Prostate gland (tissue), 2 donors: ENCODE measurements at places on chromosomes 12 and 14. TPM values are rescaled to one million over a fixed set of nuclear protein-coding genes. Genes with fewer than 3 reads are reported as not detected.

Gene RIMKLB
- 72.4 TPM for total RNA-seq

DNA sequence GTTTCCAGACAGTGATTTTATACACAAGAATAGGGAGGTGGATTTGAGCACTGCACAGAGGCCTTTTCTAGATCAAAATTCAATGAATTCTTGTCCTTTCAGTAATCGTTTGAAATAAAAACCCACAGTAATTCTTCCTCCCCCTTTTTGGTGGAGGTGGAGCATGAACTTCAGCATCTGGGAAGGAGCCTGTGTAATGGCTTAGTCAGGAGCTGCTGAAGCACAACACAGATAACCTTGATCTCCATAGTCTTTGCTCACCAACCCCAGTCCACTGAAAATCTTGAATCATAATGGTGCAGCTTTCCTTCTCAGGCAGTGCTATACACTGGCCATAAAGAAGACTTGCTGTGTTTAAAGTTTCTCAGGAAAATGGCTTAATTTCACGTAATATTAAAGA, 6.4 kb upstream of the TBPL2 start:
- no peaks in the 10 kb centered on the region for H3K27me3 ChIP-seq
- no peaks in the 10 kb centered on the region for H3K36me3 ChIP-seq
- H3K27ac ChIP-seq = no peak overlapping the region
- no peaks in the 10 kb centered on the region for H3K4me1 ChIP-seq
- no peak overlapping the region for H3K4me3 ChIP-seq

Gene CPM
- 68.4 TPM for total RNA-seq

DNA sequence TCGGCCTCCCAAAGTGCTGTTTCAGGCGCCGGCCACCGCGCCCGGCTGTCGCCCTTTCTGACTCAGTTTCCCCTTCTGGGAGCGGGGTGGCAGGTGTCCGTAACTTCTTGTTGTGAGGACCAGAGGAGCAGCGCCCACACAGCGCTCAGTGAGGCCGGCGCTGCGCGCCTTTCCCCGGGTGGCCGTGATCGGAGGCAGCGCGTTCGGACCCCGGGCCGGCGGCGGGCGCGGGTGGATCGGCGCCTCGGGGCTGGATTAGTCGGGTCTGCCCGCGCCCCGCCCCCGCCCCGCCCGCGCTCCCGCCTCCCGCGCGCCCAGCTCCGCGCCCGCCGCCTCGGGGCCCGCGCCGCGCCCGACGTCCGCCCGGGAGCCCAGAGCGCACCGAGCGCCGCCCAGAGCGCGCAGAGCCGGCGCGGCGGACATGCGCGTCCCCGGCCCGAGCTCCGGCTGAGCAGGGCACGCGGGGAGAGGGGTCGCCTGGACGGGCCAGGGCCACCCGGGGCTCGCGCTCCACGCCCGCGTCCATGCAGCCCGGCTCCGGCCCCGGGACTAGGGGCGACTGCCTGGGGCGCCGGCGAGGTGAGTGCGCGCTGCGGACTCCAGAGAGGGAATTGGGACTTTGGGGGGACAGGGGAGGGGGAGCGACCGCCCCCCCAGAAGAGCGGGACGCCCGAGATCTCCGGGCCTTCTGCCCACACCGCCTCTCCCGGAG, 50.6 kb downstream of the LRCOL1 start:
- DNase-seq = peak; percentile 29
- H3K36me3 ChIP-seq = no peaks in the 10 kb centered on the region

GRCh38 chr12:76920172-76921099, 41.6 kb upstream of the CSRP2 start:
- no peak overlapping the region for H3K27ac ChIP-seq
- DNase-seq = no peak
- H3K4me3 ChIP-seq = no peak overlapping the region

Gene FAM222A
- 52.3 TPM for total RNA-seq

Gene FITM1
- not detected for total RNA-seq

DNA sequence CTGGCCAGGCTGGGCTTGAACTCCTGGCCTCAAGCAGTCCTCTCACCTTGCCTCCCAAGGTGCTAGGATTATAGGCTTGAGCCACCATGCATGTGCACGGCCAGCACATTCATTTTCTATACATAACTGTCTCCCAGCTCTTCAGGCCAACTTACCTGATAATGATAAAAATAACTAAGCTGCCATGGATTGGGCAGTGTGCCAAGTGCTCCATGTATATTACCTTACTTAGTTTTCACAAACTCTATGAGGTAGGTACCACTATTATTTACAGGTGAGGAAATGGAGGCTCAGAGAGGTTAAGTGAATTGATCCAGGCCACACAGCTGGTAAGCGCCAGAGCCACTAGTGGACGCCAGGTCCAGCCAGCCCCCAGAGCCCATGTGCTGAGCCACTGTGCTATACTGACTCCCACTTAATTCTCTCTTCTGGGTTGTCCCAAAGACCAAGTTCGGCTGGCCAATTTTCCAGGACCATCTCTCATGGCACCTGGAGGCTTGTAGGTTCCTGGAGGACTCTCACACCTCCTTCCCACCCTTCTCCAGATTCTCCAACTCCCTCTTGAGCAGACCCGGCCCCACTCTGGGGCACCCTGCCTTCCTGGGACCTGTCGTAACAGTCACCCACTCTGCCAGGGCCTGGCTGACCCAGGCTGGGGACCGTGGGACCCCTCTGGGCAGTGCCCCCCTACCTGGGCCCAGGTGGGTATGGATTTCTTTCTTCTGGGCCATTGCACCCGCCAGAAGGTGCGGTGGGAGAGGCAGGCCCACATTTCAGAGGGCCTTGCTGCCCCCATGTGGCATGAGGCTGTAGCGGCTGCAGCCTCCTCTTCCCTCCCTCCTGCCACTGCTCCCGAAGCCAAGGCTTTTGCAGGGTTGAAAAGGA, 30.2 kb upstream of the CIPC start:
- H3K4me1 ChIP-seq = peaks cover 3% of the 10 kb centered on the region
- peak overlapping the region; percentile 54 for H3K27ac ChIP-seq
- H3K4me3 ChIP-seq = no peak overlapping the region

DNA sequence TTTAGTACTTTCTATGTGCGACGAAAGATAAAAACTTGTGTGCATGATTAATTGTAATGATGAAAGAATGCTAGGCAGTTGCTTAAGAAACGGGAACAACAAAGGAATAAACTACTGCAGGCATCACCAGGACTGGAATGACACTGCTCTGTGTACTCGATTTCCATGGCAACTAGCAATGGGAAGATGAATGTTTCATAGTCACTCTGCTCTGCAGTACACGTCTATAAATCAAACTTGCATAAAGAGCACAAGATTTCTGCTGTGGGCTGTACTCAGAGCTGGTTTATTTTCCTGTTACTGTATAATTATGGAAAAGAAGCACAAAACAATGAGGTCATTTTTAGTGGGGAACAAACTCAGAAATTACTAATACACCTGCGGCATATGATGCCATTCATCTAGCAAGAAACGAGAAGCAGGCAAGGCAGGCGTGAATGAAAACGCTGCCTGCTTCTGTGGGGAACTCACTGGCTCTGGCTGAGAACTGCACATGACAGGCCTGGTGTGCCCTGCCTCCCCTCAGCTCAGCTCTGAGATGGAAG, 41.8 kb downstream of the EFCAB11 start:
- peaks cover 8% of the 10 kb centered on the region for H3K4me1 ChIP-seq
- H3K27ac ChIP-seq = no peak overlapping the region
- no peaks in the 10 kb centered on the region for H3K27me3 ChIP-seq

DNA sequence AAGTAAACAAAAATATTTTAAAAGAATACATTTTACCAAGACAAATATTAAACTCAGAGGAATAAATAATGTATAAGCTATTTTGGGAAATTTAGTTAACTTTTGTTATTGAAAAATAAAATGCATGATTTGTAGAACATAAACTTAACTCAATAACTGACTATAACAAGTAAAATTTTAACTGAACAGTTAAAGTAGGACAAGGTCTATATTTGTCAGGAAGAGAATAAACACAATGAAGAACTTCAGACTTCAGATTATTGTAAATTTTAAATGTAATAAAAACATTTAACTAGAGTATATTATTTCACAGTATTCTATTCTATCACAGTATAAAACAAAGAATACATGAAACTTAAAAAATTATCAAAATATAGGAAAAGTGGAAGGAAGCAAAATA, 948.8 kb upstream of the USP15 start:
- H3K27me3 ChIP-seq = no peaks in the 10 kb centered on the region
- H3K4me3 ChIP-seq = no peak overlapping the region
- no peak overlapping the region for H3K27ac ChIP-seq
- H3K4me1 ChIP-seq = no peaks in the 10 kb centered on the region
- DNase-seq = no peak

Gene PSME2
- 89.3 TPM for total RNA-seq

DNA sequence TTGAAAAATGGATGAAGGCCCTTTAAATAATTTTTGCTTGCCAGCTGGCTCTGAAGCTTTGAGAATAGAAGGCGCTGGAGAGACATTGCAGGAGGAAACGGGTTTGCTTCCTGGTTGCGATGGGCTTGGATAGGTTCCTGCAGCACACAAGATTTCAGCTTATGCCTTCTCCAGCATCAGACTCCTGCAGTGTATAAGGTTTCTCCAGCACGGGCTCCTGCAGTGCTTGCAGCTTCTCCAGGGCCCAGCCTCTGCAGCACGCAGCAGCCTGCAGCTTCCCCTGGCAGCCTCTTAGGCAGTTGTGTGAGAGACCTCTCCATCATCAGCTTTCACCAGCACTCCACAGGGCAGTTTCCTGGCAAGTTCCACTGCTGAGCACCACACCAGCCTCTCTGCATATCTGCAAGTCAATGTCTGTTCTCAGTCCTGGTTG, 78.7 kb upstream of the ZDHHC17 start:
- H3K27ac ChIP-seq = no peak overlapping the region
- H3K4me1 ChIP-seq = no peaks in the 10 kb centered on the region
- H3K27me3 ChIP-seq = no peaks in the 10 kb centered on the region
- no peak for DNase-seq

- peak overlapping the region; percentile 99 for H3K27ac ChIP-seq
- H3K4me1 ChIP-seq = no peaks in the 10 kb centered on the region
- H3K36me3 ChIP-seq = no peaks in the 10 kb centered on the region
- H3K4me3 ChIP-seq = peak overlapping the region; percentile 69
- no peaks in the 10 kb centered on the region for H3K27me3 ChIP-seq
Measured at GRCh38 chr12:12265571-12266388, 1.1 kb downstream of the LRP6 start.

Gene LTB4R2
- 27.3 TPM for total RNA-seq

DNA sequence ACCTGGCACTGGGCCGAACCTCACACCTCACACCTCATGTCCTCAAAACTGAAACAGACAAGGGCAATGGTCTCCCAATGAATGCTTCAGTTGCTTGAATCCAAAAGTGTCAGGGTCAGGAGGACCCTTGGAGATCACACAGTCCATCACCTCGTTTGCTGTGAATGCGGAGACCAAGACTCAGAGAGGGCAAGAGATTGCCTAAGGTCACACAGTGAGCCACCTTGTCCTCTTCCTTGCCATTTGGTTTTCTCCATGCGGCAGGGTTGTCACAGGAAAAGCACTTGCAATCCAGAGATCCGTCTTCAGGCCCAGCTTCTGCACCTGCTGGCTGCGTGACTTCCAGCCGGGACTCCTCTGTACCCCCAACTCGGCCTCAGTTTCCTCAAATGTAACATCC, 28.0 kb downstream of the MVK start:
- H3K36me3 ChIP-seq = no peaks in the 10 kb centered on the region
- no peak overlapping the region for H3K4me3 ChIP-seq
- H3K27ac ChIP-seq = no peak overlapping the region
- no peaks in the 10 kb centered on the region for H3K27me3 ChIP-seq
- H3K4me1 ChIP-seq = no peaks in the 10 kb centered on the region
- no peak for DNase-seq

GRCh38 chr12:83027021-83027723, 340.5 kb downstream of the TMTC2 start:
- no peaks in the 10 kb centered on the region for H3K4me1 ChIP-seq
- H3K27me3 ChIP-seq = no peaks in the 10 kb centered on the region
- no peaks in the 10 kb centered on the region for H3K36me3 ChIP-seq
- DNase-seq = no peak

Gene ANP32D
- total RNA-seq = not detected

Gene LPAR5
- total RNA-seq = 0.59 TPM

DNA sequence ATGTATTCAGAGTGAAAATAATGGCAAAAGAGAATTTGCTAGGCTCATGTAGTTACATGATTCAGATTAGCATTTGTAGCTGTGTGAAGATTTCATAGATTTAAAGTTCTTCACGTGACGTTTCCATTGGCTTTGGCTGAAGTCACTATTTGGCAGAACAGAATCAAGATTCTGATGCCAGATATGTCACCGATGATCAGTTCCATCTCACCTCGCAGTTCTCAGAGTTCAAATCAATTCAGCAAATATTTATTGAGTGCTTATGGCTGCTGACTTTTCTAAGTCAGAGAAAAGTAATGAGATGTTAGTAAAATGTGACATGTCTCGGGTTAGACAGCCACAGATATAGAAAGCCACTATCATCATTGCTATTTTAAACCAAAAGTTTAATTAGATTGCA, 28.4 kb downstream of the ALX1 start:
- H3K27ac ChIP-seq = no peak overlapping the region
- no peaks in the 10 kb centered on the region for H3K27me3 ChIP-seq
- no peaks in the 10 kb centered on the region for H3K36me3 ChIP-seq
- no peak for DNase-seq
- no peaks in the 10 kb centered on the region for H3K4me1 ChIP-seq

Gene MAP1LC3B2
- 1.6 TPM for total RNA-seq

DNA sequence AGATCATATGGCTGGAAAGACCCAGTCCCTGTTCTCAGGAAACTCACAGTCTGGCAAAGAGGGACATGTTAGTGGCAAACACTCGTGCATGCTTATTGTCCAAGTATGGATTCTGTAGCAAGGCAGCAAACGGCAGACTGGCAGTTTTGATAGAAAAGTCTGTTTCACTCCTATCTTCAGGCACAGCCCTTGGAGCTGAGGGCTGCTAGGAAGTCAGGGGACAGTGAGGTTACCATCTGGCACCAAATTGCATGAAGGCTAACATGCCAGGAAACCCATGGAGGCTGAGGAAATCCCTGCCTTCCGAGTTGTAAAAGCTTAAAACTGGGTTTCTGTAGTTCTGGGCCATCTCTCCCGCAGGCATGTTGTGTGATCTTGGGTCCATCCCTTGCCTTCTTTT, 32.9 kb downstream of the CALM1 start:
- H3K27ac ChIP-seq = no peak overlapping the region
- H3K36me3 ChIP-seq = no peaks in the 10 kb centered on the region
- no peak for DNase-seq
- no peaks in the 10 kb centered on the region for H3K4me1 ChIP-seq
- no peaks in the 10 kb centered on the region for H3K27me3 ChIP-seq

- H3K27ac ChIP-seq = no peak overlapping the region
- H3K4me3 ChIP-seq = no peak overlapping the region
- DNase-seq = no peak
- H3K27me3 ChIP-seq = peaks cover 5% of the 10 kb centered on the region
- H3K4me1 ChIP-seq = no peaks in the 10 kb centered on the region
Measured at GRCh38 chr14:101098641-101099040, 195.1 kb upstream of the RTL1 start.

DNA sequence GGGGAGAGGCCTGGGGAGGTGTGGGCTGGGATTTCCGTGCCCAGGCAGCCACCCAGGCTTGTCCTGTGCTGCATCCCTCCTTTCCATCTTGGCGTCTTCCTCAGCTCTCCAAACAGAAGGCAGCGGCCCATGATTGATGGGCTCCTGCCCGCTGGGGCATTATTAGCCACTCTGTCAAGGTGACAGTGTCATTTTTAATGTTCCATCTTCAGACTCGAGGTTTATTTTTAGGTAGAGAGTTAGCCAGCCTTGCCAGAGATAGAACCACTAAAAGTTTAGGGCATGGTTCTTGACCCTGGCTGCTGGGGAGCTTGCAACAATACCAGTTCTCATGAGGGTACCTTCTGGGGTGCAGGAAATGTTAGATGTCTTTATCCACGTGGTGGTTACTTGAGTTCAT, 90.1 kb downstream of the AACS start:
- no peaks in the 10 kb centered on the region for H3K27me3 ChIP-seq
- no peaks in the 10 kb centered on the region for H3K36me3 ChIP-seq
- no peak for DNase-seq
- no peak overlapping the region for H3K27ac ChIP-seq
- H3K4me3 ChIP-seq = no peak overlapping the region
- no peaks in the 10 kb centered on the region for H3K4me1 ChIP-seq
